Umbilical cord (tissue), 2 donors: ENCODE measurements at places on chromosomes 13 and 19.
A peak's percentile ranks its signal among the peaks of the same experiment; 100 is the strongest.

- DNase-seq: peak; percentile 74
Measured at GRCh38 chr19:2722541-2723344, 1.6 kb upstream of the DIRAS1 start.

DNA sequence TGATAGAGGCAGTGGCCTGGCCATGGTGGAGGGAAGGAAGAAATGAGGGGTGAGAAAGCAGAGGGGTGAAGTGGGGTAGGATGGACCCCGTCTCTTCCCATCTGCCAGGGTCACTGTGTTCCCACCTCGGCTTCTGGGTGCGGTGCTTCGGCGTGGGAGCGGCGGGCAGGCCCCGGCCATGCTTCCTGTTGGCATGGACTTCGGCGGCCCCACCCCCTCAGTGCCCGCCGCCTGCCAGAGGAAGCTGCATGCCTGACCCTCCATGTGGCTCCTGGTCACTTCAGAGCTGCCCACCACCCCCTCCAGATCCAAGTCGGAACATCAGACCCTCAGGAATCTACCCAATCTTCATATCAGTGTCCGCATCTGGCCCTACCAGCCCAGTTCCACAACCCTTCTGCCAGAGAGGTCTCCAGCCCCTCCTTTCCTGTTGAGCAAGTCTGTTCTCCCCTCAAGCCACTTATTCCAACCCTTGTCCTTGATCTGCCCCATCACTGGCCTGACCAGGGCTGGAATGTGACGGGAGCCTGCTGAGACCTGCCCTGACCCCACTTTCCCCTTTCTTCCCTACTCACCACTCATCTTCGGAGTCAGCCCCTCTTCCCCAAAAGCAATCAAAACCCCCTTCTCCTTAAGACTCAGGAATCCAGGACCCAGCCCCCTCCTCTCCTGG lies 1.5 kb downstream of the KCNN4 start:
- no peak for DNase-seq

DNA sequence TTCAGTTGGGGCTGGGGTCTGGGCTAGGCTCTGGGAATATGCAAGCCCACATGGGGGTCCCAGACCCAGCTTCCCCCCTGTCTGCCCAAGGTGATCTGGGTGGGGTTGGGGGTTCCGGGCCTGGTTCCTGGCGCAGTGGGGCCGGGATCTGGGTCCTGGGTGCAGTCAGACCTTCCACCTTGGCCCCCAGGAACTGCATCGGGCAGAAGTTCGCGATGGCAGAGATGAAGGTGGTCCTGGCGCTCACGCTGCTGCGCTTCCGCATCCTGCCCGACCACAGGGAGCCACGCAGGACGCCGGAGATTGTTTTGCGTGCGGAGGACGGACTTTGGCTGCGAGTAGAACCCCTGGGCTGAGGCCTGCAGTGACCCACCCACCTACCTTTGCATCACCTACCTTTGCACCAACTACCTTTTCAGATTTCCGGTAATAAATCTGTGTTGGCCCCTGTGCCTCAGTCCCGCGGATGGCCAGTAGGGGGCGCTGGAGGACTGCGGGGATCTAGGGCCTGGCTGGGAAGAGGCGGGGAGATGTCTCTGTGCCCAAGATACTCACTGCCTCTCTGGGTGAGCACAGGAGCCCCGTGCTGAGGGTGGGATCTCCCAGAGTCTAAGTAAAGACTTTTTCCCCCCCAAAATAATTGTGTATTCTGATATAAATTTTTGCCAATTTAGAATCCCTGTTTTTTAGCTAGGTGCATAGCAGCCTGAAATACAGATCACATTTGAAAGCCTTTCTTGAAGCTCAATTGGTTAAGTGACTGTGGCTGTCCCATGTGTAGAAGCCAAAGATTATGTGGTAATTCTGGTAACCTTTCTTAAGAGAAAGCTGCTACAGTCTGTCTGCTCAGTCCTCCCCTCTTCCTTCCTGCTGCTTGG lies 11.5 kb upstream of the CYP4F3 start:
- DNase-seq: peak; percentile 57

DNA sequence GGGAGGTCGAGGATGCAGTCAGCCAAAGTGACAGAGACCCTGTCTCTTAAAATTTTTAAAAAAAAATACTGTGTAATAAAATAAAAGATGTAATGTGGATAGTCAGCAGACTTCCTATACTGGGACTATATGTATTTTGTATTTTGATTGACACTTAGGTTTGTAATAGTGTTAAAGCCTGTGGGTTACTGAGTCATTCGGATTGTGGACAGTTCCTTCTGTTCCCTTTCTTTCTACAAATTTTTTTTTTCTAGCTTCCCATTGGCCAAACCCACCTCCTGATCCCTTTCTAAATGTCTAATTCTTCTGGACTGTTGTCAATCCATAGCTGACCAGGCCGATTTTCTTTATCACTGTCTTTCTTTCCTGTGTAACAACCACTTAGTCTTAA lies 108.0 kb downstream of the DNAJC3 start:
- DNase-seq: no peak

GRCh38 chr13:63124863-63125262 lies 1709.2 kb upstream of the PCDH20 start:
- DNase-seq: peak; percentile 19

GRCh38 chr13:113820813-113821651 lies 42.8 kb downstream of the GAS6 start:
- DNase-seq: peak; percentile 95

DNA sequence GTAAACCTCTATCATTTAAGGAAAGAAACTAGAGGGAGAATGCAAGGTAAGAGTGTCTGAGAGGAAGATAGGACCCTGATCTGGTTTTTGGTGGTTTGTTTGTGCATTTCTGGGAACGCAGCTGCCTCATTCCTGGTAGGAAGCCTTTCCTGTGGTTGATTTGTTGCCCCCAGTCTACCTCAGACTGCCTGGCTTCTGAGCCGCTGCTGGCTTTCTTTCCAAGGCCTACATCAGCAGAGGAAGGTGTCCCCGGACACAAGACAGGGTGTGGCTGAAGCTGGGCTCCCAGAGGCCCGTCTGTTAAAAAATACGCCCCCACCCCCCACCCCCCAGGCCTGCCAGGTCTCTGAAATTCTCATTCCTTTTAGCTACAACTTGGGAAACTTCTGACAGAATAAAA lies 42.6 kb downstream of the C13orf42 start:
- DNase-seq: no peak

DNA sequence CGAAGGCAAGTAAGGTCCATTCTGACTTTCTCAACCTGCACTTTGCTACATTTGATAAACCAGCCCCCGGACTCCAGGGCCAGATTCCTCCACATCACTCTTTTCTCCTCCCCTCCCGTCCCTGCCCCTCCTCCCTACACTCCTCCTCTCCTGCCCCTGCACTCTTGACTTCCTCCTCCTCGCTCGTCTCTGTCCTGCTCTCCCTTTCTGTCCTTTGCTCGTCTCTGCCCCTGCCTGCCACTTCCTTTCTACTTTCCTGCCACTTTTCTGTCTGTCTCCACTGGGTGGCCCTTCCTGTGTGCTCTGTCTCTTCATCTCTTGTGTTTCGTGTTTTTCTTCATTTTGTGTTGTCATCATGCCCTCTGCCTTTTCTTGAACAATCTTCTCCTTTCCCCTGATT lies 7.0 kb downstream of the U2AF2 start:
- DNase-seq: no peak

GRCh38 chr19:44782729-44783128 lies 5.0 kb downstream of the CBLC start:
- DNase-seq: no peak

GRCh38 chr13:39159846-39160370 lies 121.7 kb downstream of the NHLRC3 start:
- no peak for DNase-seq

GRCh38 chr19:31639306-31639705 lies 290.1 kb upstream of the TSHZ3 start:
- no peak for DNase-seq

DNA sequence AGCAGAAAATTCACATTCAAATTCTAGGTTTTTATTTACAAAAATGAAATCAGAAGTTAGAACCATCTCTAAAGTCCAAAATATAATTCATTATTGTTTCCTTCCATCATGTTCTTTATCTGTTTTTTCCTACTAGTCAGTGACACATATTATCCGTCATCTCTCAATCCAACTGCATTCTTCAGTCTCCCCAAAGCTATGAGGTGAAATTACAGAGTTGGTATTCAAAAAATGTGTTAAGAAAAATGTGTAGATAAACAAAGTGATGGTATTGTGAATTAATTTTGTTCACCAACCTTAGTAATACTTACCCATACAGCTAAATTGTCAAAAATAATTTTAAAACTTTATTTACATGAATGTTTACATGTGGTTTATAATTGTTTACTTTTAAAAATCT lies 448.7 kb upstream of the MIR17HG start:
- no peak for DNase-seq

DNA sequence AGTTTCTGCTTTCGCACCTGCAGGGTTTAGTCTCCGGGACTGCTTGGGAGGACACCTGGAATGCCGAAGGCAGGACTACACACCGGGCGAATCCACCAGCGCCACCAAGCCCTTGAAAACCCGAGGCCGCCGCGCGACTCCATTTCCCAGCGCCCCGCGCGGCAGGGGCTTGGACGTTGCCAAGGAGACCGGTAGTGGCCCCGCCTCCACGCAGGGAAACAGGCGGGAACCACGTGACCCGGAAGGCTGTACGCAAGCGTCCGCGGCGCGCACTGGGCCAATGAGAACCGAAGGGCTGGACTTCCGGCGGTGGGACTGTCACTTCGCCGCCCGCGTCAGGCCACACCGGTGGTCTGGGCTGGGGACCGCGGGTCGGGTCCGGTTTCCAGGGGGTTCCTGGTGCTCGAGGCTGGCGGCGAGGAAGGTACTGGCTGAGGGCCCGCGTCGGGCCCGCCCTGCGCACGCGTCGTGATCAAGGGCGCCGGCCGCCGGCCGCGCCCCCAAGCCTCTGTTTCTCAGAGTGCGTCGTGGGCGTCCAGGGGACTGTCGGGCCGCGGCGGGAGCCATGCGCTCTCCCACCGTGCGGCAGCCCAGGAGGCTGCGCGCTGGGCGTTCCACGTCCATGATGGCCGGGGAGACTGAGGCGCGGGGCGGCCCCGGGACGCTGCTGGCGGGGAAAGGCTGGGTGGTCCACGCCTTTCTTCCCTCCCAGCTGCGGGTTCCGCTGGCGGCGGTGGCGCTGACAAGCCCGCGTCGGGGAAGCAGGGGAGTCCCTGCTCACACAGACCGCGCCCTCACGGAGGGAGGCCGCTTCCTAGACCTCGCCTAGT lies at the start of gene ZNF324:
ZNF324 (plus strand) TSS at position 321 of the 830 bp plus-strand sequence. CDS start 2,106 bp downstream, outside the sequence.
- peak; percentile 98 for DNase-seq

- DNase-seq: no peak
Measured at GRCh38 chr19:28171983-28172382, 1041.0 kb downstream of the UQCRFS1 start.

DNA sequence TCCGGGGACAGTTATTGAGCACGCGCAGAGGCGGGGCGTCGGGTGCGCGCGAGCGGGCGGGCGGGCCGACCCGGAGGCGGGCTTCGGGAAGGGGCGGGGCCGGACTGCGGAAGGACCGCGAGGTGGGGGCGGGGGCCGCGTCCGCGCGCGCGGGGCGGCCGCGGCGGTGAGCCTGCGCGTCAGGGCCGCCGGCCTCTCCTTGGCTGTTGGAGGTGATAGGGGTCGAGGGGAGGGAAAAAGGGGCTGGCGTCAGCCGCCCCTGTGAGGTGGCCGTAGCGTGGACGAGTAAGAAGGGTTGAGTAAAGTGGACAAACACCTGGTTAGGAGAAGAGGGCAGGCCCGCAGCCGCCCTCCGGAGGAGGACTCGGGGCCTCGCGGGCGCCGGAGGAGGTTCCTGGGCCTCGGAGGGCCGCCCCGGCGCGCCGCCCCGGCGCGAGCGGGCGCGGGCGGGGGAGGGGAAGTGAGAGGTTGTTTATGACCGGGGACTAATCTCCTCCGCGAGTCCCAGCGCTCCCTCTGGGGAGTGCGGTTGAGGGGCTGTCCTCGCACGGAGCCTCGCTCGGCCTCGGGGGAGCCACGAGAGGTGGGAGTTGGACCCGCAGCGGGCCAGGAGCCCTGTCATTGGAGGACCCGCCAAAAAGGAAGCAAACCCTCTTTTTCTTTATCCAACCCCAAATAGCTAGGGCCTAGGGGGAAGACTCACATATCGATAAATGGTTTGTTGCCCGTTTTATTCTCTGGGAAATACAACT lies 547 bp upstream of the INTS6 start:
- DNase-seq: peak; percentile 86

DNA sequence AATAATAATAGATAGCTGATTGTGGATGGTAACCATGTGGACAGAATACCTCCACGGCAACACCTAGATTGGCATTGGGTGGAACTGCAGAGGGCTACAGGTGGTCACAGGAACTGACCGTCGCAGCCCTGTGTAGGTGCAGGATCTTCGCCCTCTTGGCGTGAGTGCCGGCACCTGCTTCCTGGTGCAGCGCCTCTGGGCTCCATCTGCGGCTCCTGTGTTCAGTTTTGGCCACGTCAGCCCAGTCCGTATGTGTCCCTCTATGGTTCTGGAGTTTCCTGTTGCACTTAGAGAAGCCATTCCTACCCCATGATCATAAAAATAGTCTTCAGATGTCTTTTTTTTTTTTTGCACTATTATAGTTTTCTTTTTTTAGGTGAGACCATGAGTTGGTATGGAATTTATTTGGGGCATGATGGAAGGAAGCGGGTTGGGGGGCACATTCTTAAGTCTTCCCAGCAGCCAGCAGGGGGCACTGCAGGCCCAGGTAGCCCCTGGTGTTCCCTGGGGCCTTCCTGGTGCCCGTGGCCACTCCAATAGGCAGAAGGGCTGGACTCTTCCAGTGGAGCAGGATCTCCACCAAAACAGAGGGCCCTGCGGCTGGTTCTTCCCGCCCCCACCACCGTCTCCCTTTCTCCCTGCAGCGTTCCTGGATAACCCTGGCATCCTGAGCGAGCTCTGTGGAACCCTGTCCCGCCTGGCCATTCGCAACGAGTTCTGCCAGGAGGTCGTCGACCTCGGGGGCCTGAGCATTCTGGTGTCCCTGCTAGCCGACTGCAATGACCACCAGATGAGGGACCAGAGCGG lies 10.1 kb upstream of the SLC25A42 start:
- DNase-seq: peak; percentile 18

- peak; percentile 58 for DNase-seq
Measured at GRCh38 chr13:38042771-38043170, 173.2 kb upstream of the TRPC4 start.
